ENCODE measurements at places on chromosomes 4 and X.

- DNase-seq = no peak
These were observed 25.2 kb upstream of the GLOD5 start for GRCh38 chrX:48736303-48736702.

- DNase-seq = no peak
These were observed 136.0 kb upstream of the NPY2R start for GRCh38 chr4:155072417-155072816.

DNA sequence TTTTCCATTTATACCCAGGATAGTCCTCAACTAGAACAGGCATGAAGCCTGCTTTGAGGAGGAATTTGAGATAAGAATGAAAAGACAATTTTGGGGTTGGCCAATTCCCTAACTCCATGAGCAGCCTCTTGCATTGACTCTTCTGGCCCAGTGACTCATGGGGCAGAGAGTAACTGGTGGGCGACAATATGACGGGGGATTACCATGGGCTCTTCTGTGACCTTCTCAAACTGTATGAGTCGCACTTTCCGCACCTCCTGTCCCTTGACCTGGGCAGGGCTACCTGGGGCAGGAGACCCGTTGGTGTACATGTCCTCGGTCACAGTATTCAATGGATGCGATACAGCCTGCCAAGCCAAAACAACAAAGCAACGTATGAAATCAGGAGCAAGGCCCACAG lies 13.3 kb downstream of the MPP1 start:
- DNase-seq = no peak

DNA sequence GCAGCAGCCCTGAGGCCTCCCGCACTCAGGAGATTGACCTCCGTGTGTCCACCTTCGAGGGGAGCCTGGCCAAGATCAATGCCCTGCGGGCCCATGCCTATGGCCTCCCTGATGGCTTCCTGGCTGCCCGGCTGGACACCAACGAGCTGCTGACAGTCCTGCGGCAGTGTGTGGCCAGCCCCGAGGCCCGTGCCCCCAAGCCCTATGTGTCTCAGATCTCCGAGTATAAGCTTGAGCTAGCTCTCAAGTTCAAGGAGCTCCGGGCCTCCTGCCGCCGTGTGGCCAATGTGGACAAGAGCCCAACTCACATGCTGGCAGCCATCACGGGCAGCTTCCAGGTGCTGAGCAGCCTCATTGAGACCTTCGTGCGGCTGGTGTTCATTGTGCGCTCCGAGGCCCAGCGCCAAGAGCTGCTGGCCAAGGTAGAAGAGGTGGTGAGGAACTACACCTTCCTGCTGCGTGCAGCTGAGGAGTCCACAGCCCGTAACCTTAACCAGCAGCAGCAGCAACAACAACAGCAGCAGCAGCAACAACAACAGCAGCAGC lies 25.5 kb upstream of the PRPS1 start:
- DNase-seq = no peak

DNA sequence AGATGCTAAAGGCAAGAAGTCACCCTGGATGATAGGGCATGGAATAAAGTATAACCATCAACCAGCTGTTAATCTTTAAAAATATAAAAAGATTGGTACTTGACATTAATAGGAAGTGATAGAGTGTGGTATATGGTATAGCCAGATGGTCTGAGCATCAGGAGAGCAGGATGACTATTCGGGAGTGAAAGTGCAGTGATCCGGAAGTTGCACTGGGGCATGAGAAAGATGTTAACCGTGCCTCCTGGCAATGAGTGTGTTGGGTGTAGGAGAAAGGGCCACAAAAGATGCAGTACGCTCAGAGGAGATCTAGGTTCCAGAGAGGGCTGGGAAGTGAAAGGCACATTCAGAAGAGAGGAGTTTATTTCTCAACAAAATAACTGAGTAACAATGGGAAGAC lies 65.0 kb downstream of the TSPAN7 start:
- DNase-seq = no peak

GRCh38 chrX:31099536-31100090 lies 27.8 kb upstream of the FTHL17 start:
- no peak for DNase-seq

- DNase-seq = no peak
These were observed 14.9 kb downstream of the RPS3A start for GRCh38 chr4:151114338-151114737.

GRCh38 chr4:124060261-124060918 lies 652.1 kb downstream of the ANKRD50 start:
- peak; percentile 70 for DNase-seq

GRCh38 chr4:138241281-138242075 lies 671 bp downstream of the SLC7A11 start:
- DNase-seq = no peak

GRCh38 chr4:47359891-47360290 lies 103.6 kb downstream of the COMMD8 start:
- no peak for DNase-seq

- no peak for DNase-seq
These were observed 134.7 kb upstream of the USP9X start for GRCh38 chrX:40950546-40950945.

- DNase-seq = peak; percentile 39
These were observed 82.9 kb upstream of the TAB3 start for GRCh38 chrX:30971774-30972603.

GRCh38 chrX:69307756-69308155 lies 142.5 kb upstream of the PJA1 start:
- no peak for DNase-seq

DNA sequence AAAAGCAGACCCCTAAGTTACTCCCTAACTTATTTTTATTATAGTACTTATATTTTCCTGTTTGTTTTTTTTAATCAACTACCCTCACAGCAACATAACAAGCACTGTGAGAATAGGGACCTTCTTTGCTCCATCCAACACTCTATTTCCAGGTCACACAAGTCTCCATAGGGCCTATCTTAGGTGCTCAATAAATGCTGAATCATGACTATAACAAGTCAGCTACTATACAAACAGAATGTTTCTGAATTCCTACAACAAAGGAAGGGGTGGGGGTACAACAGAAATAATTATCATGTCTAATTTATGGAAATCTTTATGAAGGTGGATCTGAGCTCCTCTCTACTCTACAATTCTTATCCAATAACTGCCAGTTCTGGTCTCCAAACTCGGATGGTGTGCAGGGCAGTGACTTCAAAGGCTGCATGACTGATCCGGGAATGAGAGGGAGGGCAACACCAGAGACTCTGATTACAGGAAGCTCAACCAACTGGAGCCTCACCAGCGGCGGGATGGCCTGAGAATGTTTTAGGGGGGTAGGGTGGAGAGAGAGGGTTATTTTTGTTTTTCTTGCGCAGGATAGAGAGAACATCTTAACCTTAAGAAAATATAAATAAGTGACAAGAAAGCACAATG lies 71.1 kb downstream of the HADH start:
- no peak for DNase-seq

GRCh38 chrX:139078761-139079280 lies 367.3 kb upstream of the FGF13 start:
- DNase-seq = no peak

DNA sequence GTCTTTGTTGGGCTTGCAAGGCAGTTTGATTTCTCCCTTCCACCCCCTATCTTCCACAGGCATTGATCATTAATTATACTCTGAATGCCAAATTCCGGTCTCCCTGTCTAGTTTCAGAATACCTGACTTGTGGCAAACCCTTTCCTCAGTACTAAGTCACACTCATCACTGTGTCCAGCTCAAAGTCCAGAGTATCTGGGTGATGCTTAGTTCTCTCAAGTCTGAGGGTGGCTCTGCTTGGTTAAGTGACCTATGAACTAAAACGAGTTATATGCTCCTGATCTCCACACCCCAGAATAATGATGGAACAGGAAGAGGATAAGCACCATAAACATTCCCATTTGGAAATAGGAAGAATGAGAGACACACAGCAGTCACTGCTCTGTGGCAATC lies 6.5 kb downstream of the SMIM9 start:
- no peak for DNase-seq

DNA sequence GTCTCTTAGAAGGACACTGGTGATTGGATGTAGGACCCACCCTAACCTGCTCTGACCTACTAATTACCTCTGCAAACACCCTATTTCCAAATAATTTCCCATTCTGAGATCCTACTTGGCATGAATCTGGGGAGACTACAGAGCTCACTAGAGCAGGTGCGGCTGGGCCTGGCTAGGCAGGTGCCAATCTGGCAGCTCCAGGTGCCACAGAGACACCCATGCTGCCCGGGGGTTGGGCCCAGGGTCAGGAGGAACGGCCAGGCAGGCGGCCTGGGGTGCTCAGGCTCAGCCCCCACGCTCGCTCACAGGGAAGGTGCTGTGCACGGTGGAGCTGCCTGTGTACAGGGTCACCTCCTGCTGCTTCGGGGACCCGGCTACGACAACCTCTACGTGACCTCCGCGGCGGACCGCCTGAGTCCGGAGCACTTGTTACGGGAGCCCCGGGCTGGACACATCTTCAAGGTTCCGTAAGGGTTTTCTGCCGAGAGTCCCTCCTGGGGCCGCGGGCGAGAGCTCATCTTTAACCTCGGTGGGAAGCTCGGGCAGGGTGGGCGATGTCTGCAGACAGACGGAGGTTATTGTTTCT lies 26.5 kb upstream of the PLCXD1 start:
- no peak for DNase-seq

DNA sequence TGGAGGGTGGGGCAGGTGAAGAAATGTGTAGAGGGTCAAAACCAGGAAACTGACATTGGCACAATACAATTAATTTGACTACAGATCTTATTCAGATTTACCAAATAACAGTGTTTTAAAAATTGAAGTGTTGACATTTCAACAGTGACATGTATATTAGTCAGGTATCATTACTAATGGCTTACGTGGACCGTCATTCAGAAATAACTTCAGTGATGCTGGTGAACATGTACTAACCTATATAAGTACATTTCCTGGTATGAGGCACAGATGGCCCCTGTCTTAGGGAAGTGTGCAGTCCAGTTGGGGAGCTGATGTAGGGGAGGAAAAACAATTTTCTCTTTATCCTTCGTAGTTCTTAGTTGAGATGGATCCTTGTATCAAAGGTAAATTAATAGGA lies 22.3 kb upstream of the MAOA start:
- DNase-seq = no peak

DNA sequence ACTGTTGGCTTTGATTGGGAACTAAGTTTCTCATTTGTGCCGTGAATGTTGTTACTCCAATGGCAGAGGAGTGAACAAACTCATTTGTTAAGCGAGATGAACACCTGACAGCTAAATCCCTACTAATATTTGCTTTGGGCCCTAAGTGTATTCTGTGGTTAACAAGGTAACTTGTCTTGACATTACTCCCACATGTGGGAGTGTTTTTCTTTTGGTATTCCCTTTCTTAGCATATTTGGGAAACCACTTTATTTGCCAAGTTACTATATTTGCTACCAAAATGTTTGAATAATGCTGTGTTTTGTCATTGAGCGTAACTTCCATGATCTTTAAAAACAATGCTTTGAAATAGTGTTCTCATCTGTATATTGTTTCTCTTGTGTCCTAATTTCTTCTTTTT lies 82.5 kb downstream of the ARHGAP10 start:
- DNase-seq = no peak

Data from left hindlimb (tissue), 1 donor.